Adrenal gland (tissue), 19 donors: ENCODE measurements at places on chromosomes 2 and 18.

- H3K4me1 ChIP-seq, result no peaks in the 10 kb centered on the region
- no peak overlapping the region for H3K27ac ChIP-seq
- no peaks in the 10 kb centered on the region for H3K36me3 ChIP-seq
- DNase-seq, result no peak
- H3K27me3 ChIP-seq, result no peaks in the 10 kb centered on the region
- no peak overlapping the region for H3K4me3 ChIP-seq
Measured at GRCh38 chr2:145324748-145325147, 804.8 kb upstream of the ZEB2 start.

- no peaks in the 10 kb centered on the region for H3K36me3 ChIP-seq
- peak; percentile 53 for DNase-seq
- H3K27me3 ChIP-seq, result no peaks in the 10 kb centered on the region
- no peak overlapping the region for H3K27ac ChIP-seq
- no peak overlapping the region for H3K4me3 ChIP-seq
- peaks cover 4% of the 10 kb centered on the region for H3K4me1 ChIP-seq
Measured at GRCh38 chr2:232438951-232439757, 16.8 kb upstream of the ALPI start.

GRCh38 chr2:67311536-67311935 lies 85.6 kb upstream of the ETAA1 start:
- H3K4me1 ChIP-seq, result peaks cover 23% of the 10 kb centered on the region
- H3K4me3 ChIP-seq, result no peak overlapping the region
- H3K36me3 ChIP-seq, result no peaks in the 10 kb centered on the region
- peak; percentile 25 for DNase-seq

DNA sequence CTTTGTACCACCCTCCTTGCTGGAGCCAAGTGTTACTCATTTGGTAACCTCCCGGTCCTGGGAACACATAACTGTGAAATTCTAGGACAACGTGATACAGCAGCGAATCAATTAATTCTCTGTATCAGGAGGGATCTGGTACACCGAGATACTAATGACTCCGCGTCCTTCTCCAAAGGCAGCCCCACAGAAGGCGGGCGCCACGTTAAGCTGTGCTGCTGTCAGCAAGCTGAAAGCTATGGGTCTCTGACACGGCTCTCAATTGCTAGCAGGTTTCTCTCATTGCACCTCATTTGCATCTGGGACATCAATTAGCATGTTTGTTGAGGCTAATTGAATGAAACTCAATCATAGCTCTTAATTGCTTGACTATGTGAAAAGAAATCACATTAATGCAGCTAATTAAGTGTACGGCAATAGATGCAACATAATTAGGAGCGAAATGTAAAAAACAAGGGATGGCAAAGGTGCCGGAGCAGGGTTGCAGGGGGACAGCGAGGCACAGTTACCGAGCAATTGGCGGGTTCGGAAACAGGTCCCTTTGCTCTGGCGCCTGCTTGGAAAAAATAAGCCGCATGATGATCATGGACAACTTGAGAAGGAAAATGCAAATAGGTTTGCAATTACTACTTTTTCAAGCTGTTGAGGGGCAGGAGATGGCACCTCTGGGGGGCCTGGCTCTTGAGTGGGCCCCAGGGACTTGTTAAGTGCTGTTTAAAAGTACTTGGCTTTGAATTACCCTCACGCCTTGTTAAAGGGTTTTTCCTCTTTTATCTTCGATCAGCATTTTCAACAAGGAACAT lies 264.2 kb downstream of the GBX2 start:
- H3K27me3 ChIP-seq, result no peaks in the 10 kb centered on the region
- H3K27ac ChIP-seq, result no peak overlapping the region
- no peak overlapping the region for H3K4me3 ChIP-seq
- H3K4me1 ChIP-seq, result no peaks in the 10 kb centered on the region

DNA sequence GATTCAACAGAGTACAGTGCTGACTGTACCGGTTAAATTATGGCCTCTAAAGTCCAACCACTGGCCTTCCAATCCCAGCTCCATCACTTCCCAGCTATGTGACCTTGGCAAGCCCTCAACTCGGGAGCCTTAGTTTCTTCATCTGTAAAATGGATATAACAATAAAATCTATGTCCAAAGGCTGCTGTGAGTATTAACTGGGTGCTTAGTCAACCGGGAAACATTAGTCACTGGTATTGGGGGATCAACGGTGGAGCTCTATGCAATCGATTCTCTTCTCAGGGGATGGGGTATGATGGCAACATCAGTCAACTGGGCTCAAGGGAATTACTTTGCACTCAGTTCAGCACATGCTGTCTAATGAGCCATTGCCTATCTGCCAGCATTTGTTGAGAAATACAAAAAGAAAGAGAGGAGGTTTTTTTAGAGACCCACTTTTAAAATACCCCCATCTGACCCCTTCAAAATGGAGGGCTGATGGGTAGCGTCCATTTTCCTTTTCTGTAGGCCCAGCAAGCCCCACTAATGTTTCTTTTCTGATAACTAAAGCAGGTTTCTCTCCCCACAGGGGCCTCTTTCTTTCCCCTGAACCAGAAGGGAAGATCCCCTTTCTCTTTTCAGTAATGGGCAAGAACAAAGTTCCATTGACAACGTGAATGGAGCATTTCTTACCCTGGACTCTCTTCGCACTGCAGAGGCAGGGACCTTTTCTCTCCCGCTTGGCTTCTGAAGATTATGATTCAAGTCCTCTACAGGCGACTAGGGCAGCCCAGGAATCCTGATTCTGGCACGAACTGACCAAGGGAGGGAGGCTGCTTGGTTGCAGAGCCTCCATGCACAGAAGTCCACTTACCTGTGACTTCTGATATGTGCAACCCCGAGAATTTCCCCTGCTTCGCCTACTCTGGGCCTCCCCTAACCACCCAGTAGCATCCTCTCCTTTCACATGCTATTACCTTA lies 8.7 kb upstream of the AGFG1 start:
- no peak overlapping the region for H3K4me3 ChIP-seq
- no peaks in the 10 kb centered on the region for H3K36me3 ChIP-seq
- H3K27ac ChIP-seq, result no peak overlapping the region
- H3K27me3 ChIP-seq, result no peaks in the 10 kb centered on the region
- DNase-seq, result no peak

- no peak overlapping the region for H3K4me3 ChIP-seq
- no peaks in the 10 kb centered on the region for H3K4me1 ChIP-seq
- H3K27ac ChIP-seq, result no peak overlapping the region
- DNase-seq, result no peak
- H3K27me3 ChIP-seq, result no peaks in the 10 kb centered on the region
Measured at GRCh38 chr18:59706499-59706898, 9.3 kb upstream of the CCBE1 start.
